NCI-H1436 (cell line): ENCODE measurements at places on chromosomes 2 and 18.

DNA sequence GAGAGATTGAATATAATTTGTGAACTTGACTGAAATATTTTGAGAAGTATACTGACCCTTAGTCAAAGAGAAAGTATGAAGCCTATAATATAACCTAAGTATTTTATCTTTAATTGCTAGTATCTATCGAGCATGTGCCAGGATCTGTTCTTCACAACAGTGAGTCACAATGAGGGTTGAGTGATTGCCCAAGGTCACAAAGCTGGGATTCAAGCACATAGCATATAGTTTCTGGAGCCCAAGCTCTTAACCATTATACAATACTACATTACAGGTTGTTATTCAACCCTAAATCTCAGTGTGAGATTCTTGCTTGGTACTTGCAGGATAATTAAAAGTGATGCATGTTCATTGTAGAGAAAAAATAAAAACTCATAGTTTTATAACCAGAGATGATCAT is 97.2 kb downstream of the RAB3GAP1 start:
- no peak for DNase-seq

DNA sequence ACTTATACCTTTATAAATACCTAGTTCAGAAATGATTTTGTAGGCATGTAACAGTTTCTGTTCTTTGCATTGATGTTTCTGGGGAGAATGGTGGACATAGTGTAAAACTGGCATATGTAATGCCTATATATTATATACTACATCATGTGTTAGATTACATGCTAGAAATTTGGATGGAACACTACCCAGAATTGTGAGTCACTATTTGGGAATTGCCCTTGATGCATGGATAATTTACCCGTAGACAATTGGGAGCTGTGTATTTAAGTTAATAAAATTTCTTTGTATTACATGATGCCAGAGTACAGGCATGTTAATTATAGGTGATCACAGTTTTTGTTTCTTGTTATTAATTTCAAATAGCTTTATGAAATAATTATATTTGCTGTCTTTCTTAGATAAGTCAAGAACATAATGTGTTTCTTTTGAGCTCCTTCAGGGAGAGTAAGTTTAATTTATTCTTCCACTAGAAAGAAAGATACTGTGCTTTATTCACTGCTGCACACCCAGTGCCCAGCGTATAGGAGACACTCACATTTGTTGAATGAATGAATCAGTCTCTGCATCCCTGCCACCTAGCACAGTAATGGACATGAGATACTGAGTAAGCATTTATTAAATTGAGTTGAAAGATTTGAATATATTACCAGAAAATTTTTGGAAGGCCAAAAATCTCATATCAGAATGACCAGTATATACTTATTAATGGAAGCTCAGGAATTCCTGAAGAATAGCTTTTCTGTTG is 16.9 kb downstream of the ACSL3 start:
- DNase-seq: no peak

GRCh38 chr2:119051263-119051662 is 107.3 kb downstream of the C1QL2 start:
- DNase-seq: no peak

DNA sequence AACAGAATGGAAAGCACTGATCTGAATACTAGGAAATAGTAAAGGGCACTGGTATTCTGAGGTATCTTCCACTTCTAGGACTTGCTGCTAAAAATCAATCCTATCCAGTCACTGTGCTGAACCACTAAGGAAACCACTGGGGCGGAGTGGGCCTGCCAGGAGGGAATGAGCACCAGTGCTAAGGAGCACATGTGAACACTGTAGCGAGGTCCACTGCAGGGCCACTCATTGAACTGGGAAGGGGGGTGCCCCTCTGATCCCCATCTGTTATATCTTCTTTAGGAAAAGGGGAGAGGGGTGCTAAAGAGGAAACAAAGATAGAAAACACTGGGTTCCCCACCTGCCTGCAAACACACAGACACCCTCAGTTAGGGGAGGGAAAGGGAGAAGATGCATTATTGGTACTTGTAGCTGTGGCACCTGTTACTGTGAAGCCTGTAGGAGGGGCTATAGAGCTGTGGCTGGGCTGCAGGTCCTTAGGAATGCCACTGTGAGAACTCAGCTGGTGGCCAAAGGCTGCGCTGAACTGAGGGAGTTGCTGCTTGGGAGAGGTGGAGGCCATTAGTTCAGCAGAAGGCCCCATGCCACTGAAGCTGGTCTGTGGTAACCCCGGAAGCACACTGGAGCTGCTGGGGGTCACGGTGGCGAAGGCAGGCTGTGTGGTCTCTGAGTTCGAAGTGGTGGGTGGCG is 81.8 kb downstream of the INO80D start:
- DNase-seq: no peak

DNA sequence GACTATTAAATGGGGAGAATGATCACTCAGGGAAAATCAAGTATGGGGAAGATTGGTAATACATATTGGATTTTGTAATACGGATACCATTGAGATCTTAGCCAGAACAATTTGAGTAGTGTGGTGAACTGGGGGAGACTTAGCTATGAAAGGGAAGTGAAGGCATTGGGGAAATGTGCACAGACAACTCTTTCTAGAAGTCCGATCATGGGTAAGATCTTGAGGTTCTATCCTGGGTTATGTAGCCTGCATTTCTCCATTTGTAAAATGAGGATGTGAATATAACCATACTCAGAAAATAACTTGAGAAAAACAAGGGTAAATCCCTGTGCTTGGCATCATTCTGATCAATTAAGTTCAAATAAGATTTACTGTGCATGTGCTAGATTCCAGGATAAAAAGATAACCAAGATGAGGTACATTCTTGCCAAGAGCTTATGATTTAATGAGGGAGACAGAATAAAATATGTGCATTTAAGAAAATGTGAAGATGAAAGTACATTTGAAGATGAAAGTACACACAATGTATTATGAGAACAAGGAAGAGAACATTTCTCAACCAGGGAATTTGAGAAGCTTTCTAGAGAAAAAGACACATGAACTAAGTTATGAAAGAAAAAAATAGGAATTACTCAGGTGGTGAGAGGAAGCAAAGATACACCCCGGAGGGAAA is 49.5 kb downstream of the SLC40A1 start:
- no peak for DNase-seq

DNA sequence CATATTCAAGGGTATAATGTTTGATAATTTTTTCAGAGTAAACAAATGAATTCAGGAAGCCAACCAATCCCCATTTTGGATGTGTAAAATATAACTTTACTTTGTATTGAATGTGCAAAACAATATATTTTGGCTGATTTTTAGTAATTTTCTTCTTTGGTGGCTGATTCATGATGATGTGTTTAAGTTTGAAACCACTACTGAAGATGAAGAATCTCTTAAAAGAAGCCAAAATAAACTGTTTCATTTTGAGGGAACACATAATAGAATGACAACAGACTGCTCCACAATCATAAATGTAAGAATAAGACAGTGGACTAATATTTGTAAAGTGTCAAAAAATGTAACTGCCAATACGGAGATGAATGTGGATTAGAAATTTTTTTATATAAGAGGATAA is 52.5 kb upstream of the TRIM43 start:
- DNase-seq: no peak

DNA sequence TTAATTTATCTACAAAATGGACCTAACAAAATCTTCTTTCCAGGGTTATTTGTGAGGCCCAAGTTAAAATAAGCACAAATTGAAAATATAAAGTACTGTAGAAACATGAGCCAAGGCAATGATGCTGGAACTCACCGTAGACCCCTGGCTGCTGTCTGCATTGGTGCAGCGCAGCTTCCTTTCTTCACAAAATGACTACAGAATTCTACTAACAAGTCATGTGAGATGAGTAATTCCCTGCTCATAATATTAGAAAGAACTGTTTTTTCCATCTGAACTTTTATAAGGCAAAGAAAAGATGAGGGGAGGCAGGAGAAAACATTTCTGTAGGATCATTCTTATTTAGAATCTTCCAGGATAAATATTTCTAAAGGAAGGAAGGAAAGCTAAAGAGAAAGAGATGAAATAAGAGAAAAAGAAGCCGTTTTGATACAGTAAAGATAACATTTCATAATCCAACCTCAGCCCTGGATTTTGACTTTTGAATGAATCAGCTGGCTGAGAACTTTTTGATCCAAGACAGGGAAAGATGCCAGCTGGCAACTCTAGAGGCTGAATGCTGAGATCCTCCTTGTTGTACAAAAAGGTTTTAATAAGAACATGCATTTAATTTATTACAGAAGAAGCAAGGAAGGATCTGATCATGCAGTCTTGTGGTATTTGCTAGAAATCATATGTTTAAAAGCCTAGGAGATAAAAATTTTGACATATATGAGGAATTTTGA is 183.9 kb upstream of the KLHL14 start:
- no peak for DNase-seq

- DNase-seq: no peak
Measured at GRCh38 chr2:64996871-64997307, 7.7 kb downstream of the SLC1A4 start.

GRCh38 chr18:79529296-79529695 is 133.6 kb downstream of the NFATC1 start:
- no peak for DNase-seq

DNA sequence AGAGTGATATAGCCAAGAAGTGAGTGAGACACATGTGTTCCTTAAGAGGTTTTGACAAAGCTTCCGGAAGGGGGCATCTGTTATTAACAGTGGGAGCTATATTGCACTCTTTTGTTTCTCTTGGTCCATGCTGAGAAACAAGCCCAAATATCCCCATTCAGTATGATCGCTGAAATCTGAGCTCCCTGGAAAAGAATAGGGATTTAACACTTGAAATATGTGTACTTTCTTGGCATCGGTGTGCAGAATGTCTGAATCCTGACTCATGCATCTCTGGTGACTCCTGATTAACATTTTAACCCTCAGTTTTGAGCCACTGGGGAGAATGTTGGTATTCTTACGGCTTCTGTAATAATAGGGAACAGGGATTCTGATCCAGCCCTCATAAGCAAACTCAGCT is 448.1 kb downstream of the TSN start:
- DNase-seq: no peak

GRCh38 chr2:84297155-84297554 is 161.9 kb downstream of the SUCLG1 start:
- DNase-seq: no peak

GRCh38 chr2:186349508-186349907 is 136.6 kb upstream of the ZC3H15 start:
- no peak for DNase-seq
